Activated CD4-positive, alpha-beta T cell treated with anti-CD3 and anti-CD28 coated beads for 48 hours (primary cell): ENCODE measurements at places on chromosomes 3 and 15.
A peak's percentile ranks its signal among the peaks of the same experiment; 100 is the strongest.

- no peak for DNase-seq
These were observed 8.2 kb upstream of the ANKRD63 start for GRCh38 chr15:40290918-40291574.

DNA sequence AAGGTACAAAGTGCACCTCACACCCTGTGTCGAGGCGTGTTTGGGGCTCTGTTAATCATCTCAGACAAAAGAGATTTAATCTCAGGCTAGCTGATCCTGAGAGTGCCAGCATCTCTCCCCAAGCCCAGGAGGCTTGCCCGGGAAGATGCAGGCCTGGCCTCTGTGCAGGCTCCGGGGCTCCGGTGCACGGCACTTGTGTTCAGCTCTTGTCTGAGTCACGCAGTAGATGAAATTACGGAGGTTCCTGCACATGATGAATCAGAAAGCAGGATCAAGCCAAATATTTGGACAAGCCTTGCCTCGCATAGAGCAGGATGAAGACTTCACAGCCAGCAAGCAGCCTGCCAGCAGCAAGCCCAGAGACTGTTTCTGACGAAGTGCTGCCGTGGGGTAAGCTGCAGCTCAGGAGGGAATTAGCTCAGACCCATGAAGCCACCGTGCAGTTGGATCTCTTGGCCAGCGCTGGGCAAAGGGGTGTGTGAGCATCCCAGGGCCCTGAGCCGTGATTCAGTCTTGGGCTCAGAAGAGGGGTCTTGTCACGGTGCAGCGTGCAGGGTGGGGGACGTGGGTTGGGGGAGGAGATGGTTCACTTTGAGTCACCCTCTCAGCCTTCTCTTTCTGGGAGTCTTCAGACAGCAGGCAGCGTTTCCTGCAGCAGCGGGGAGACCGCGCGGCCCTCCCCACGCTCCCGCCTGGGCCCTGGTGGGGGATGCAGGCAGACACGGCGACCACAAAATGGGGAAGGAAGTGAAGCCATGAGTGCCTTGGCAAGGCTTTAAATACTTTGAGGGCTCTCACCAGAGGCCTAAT is 89.2 kb upstream of the MEF2A start:
- DNase-seq = no peak

DNA sequence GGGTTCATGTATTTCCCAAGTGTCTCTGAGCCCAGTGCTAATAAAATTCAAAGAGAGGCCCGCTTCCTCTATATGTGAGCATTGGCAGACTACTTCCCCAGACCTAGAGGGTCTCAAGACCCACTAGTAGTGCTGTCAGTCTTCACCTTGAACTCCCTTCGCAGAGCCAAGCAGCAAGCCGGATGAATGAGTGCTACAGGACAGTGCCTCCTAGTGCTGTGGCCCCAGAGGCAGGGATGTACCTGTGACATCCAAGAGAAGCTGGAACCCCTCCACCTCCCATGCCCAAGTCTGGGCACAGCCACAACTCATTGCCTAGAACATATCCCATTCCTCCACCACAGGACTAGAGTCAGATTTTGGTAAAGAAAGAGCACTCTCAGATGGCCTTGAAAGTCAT is 37.2 kb upstream of the MASP1 start:
- no peak for DNase-seq

- no peak for DNase-seq
These were observed 151.0 kb downstream of the TJP1 start for GRCh38 chr15:29670998-29671981.

DNA sequence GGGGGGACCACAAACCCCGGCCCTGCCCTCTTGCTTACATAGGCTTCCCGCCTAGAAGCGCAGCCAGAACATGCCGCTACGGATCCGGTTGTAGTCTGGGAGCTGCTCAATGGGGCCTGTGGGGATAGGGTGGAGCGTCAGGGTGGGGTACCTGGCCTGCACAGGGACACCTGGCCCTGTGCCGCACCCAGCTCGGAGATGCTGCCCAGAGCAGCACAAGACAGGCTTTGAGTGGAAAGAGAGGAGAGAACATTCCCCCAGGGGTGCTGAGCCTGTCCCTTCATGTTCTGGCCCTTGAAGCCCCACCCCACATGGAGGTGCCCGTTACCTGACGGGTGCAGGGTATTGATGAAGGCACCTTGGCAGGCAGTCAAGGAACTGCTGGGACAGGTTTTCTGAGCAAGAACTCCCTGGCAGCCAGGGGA is 4.0 kb upstream of the COL7A1 start:
- DNase-seq = no peak

GRCh38 chr15:71052356-71052755 is 62.9 kb upstream of the THSD4 start:
- no peak for DNase-seq

DNA sequence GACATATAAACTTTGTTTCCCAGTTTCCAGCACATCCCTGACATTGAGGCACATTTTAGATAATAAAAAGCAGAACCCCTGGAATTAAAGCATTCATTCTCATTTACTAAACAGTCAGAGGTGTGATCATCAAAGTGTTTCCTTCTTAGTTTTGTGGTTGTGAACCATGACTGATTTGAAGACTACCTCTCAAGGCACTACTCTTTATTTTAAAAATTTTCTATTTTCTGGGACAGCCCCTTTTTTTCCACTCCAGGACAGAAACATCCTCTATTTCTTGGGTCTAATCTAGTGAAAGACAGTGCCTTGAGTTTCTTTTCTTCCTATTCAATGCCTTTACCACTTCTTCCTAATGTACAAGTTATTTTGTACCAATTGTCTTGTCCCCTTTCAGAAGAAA is 5.2 kb downstream of the SST start:
- DNase-seq = no peak

- peak; percentile 54 for DNase-seq
These were observed 47.4 kb upstream of the CRTC3 start for GRCh38 chr15:90482124-90483011.

DNA sequence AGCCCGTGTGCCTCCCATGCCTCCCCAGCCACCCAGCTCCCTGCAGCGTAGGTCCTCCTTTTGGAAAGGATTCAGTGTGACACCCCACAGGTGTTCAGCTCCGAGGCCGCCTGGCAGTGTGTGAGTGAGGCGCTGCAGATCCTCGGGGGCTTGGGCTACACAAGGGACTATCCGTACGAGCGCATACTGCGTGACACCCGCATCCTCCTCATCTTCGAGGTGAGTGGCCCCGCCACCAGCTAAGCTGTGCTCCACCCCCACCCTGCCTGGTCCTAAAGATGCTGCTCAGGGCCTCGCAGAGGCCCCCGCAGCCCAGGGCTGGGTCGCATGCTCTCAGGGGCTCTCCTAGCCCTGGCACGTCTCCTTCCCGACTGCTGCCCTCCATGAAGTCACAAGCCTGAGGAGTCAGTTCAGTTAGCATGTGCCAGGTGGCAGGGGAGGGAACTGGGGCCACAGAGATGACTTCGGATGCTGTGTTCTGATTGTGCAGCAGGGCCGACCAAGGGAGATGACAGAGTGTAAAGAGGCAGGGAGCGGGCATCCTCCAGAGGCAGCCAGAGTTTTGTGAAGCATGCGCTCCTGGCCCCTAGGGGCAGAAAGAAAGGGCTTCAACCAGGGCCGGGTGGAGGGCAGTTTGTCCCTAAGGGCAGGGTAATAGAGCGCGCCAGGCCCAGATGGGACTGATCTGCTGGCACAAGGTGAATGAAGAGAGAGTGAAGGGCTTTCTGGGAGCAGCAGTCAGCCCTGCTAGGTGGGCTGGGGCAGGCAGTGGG is 26.8 kb downstream of the ACAD9 start:
- DNase-seq = no peak

GRCh38 chr3:175422744-175423143 is 563.6 kb downstream of the NAALADL2 start:
- DNase-seq = no peak

- no peak for DNase-seq
These were observed 56.9 kb downstream of the CTDSPL start for GRCh38 chr3:37918627-37919026.

- DNase-seq = no peak
These were observed 44.5 kb upstream of the BOC start for GRCh38 chr3:113166719-113167492.

GRCh38 chr3:29609328-29609811 is 328.5 kb downstream of the RBMS3 start:
- DNase-seq = no peak

GRCh38 chr15:59028387-59028955 is 41.0 kb downstream of the RNF111 start:
- no peak for DNase-seq
